ENCODE measurements at places on chromosomes 11 and 22.

DNA sequence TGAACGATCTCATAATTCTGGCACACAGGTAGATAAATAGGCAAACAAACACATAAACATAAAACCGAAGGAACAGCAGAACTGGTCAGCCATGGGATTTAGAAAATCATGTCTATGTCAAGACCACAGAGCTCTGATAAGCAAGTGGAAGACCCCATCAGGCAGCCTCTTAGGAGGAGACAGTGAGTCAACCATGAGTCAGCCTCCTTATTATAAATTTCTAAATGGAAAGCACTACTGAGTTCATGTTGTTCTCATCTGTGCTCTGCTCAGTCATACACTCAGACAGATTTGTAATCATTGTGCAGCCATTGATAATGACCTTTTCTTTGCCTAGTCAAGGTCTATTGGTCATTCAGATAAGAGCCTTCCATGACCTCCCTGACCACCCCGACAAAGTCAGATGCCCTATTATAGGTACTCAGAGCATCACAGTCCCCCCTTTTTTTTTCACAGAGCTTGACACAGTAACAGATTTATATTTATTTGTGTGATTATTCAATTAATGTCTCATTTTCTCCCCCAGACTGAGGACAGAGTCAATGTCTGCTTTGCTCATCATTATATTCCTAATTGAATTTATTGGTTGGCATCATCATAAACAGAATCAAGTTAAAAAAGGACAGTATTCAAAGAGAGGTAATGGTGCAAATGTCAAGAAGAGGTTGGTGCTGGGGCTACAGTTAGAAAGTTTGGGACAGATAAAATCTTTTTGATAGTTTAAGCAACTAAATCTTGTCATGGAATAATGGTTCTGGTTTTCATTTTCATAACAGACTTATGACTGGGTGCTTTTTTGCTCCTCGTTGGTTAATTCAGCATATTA, 579.7 kb upstream of the CCDC90B start:
- no peak overlapping the region for H3K4me3 ChIP-seq
- H3K36me3 ChIP-seq: no peaks in the 10 kb centered on the region
- H3K27me3 ChIP-seq: no peaks in the 10 kb centered on the region

DNA sequence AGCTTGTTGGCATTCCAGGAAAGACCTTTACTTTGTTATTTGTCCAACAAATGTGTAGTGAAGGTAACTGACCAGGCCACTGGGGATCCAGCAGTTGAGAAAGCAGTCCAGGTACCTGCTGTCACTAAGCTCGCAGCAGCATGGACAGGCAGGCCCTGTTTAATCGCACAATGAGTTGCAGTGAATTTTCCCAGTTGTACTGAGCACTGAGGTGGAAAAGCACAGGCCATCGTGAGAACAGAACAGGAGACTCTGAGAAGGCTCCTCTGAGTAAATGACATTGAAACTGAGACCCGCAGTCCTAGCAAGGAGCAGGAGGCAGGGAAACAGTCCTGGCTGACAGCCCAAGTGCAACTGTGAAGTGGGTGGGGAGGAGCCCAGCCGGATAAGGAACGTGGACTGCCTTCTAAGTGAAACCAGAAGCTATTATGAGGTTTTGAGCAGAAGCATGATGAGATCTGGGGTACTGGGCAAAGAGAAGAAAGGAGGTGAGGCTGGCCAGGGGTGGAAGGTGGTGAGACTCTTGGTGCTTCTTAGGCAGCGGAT, 39.8 kb upstream of the CDON start:
- no peak overlapping the region for H3K4me3 ChIP-seq
- no peak overlapping the region for H3K27ac ChIP-seq
- no peaks in the 10 kb centered on the region for H3K36me3 ChIP-seq
- H3K27me3 ChIP-seq: no peaks in the 10 kb centered on the region

DNA sequence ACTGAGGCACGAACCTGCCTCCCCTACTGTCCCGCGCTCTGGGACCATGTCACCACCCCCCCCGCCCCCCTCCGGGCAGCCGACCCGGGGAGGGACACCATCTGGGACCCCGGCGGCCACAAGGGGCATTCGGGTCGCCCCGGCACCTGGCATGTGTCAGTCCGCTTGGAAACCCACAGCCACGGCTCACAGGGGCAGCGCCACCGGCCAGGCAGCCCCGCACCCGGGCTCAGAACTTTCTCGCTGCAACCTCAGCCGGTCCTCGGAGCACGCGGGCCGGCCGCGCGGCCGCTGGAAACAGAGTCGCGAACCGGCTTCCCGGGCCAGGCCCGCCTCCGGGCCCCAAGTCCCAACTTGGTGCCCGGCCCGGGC, 159.9 kb upstream of the GRK3 start:
- DNase-seq: peak; percentile 32
- H3K27ac ChIP-seq: peak overlapping the region; percentile 80
- no peaks in the 10 kb centered on the region for H3K27me3 ChIP-seq
- peak overlapping the region; percentile 70 for H3K4me3 ChIP-seq
- H3K36me3 ChIP-seq: no peaks in the 10 kb centered on the region

GRCh38 chr22:48434156-48434867, 1393.4 kb downstream of the BRD1 start:
- DNase-seq: peak; percentile 36
- no peaks in the 10 kb centered on the region for H3K36me3 ChIP-seq
- H3K4me3 ChIP-seq: no peak overlapping the region
- no peaks in the 10 kb centered on the region for H3K27me3 ChIP-seq

GRCh38 chr11:73931039-73931645, 19.7 kb upstream of the DNAJB13 start:
- no peak overlapping the region for H3K27ac ChIP-seq
- no peak overlapping the region for H3K4me3 ChIP-seq
- no peaks in the 10 kb centered on the region for H3K4me1 ChIP-seq
- H3K36me3 ChIP-seq: peaks cover 25% of the 10 kb centered on the region

- H3K4me1 ChIP-seq: no peaks in the 10 kb centered on the region
- H3K27ac ChIP-seq: no peak overlapping the region
- H3K36me3 ChIP-seq: peaks cover 27% of the 10 kb centered on the region
- H3K27me3 ChIP-seq: no peaks in the 10 kb centered on the region
- no peak overlapping the region for H3K4me3 ChIP-seq
- no peak for DNase-seq
Observed at GRCh38 chr22:41264408-41264941, 21.5 kb downstream of the RANGAP1 start.

DNA sequence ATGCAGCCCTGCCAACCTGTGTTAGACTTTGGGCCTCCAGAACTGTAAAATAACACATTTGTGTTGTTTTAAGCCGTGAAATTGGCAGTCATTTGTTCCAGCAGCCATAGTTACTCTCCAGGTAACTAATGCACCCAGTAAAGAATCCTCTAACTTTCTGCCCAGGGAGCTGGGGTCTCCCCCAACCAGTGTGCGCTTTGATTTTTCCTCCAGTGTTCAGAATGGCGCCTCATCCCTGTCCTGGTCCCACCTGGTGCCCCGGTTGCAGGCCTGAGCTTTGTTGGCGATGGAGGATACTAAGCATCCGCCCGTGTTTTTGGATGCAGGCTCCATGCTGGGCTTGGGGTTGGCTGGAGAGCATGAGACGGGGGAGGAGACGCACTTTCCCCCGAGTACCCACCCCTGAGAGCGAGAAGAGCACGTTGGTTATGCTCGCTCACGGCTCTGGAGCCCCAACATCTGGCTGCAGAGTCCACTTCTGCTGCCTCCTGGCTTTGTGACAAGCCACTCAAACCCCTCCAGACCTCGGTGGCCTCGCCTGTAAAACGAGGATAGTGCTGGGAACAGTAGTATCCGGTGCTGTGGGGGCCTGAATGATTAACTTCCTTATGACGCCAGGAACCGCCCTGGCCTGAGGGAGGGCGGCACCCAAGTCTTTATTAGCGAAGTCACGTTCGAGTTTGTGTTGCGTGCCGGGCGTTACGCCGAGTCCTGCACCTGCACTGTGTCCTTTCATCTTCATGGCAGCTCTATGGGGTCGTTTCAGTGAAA, 25.8 kb downstream of the MRGPRD start:
- DNase-seq: peak; percentile 79
- H3K36me3 ChIP-seq: no peaks in the 10 kb centered on the region
- H3K4me3 ChIP-seq: no peak overlapping the region
- H3K27ac ChIP-seq: no peak overlapping the region
- no peaks in the 10 kb centered on the region for H3K27me3 ChIP-seq
- no peaks in the 10 kb centered on the region for H3K4me1 ChIP-seq

GRCh38 chr11:27216270-27217149, 146.5 kb downstream of the CCDC34 start:
- no peak overlapping the region for H3K4me3 ChIP-seq
- H3K4me1 ChIP-seq: peaks cover 26% of the 10 kb centered on the region
- no peaks in the 10 kb centered on the region for H3K27me3 ChIP-seq

- H3K4me1 ChIP-seq: no peaks in the 10 kb centered on the region
- H3K4me3 ChIP-seq: no peak overlapping the region
- no peak for DNase-seq
- no peaks in the 10 kb centered on the region for H3K36me3 ChIP-seq
- H3K27me3 ChIP-seq: no peaks in the 10 kb centered on the region
- H3K27ac ChIP-seq: no peak overlapping the region
Observed at GRCh38 chr11:15519124-15519791, 404.5 kb downstream of the INSC start.

GRCh38 chr11:107931206-107931605, 3.0 kb downstream of the RAB39A start:
- H3K27ac ChIP-seq: no peak overlapping the region
- peaks cover 5% of the 10 kb centered on the region for H3K27me3 ChIP-seq
- DNase-seq: no peak
- no peak overlapping the region for H3K4me3 ChIP-seq
- no peaks in the 10 kb centered on the region for H3K36me3 ChIP-seq
